NCI-H1092 treated with DMSO at 0.1 percent for 48 hours (cell line): ENCODE measurements at places on chromosomes 4 and X.

GRCh38 chr4:106325800-106326199, 9.4 kb downstream of the AIMP1 start:
- DNase-seq = no peak

DNA sequence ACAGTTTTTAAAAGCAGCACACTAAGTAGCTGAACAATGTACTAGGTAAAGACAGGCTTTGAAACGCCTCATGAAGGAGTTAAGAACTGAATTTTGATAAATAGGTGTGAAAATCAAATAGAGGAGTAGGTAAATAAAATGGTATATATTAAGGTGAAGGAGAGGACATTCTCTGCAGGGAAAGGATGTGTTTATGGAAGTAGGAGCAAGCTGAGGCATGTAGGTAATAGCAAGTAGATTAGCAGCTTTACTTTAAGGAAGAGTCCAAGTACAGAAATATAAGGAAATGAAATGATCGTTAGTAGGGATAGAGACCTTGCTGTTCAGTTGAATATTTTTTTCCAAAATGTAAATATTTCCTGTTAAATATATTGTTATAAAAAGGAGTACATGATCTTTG, 12.5 kb downstream of the METAP1 start:
- DNase-seq = no peak

GRCh38 chrX:46587158-46587557, 13.6 kb downstream of the CHST7 start:
- no peak for DNase-seq

- no peak for DNase-seq
These were observed 86.1 kb downstream of the SYNPO2 start for GRCh38 chr4:118974758-118975157.

DNA sequence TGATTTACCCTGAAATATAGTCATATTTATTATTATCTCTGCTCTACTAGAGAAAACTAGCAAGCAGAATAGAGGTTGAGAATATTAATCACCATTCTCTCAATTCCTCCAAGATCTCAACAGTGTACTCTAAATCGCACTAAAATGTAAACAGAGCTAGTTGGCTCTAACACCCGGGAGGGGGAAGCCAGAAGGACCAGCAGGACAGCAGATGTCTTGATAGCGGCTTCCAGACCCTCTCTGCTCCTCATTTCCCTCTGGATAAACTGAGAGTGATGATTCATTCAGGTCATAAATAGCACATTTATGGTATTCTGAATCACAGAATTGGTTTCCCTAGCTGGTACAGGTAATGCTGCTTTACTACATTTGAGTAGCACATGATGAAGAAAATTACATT, 82.5 kb downstream of the TBC1D9 start:
- no peak for DNase-seq

GRCh38 chr4:5683566-5683965, 24.8 kb downstream of the EVC2 start:
- no peak for DNase-seq

DNA sequence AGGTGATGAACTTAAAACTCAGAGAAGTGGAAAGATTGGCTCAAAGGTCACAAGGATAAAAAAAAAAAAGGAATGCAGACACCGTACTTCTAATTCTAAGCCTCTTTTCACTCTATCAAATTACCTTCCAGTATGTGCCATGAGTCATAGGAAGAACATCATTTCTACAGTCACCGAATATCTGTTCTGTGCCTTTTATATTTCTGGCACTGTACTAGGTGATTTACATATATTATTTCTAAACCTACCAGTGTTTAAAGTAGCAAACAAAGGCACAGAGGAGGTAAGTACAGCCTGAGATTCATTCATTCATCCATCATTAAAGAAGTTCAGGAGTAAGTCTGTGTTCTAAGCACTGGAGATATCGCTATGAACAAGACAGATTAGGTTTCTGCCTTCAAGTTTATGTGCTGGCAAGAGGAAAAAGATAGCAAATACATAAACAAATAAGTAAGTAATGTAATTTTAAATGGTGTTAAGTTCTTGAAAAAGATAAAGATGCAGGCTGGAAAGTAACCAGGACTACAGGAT, 65.3 kb downstream of the PALLD start:
- no peak for DNase-seq

DNA sequence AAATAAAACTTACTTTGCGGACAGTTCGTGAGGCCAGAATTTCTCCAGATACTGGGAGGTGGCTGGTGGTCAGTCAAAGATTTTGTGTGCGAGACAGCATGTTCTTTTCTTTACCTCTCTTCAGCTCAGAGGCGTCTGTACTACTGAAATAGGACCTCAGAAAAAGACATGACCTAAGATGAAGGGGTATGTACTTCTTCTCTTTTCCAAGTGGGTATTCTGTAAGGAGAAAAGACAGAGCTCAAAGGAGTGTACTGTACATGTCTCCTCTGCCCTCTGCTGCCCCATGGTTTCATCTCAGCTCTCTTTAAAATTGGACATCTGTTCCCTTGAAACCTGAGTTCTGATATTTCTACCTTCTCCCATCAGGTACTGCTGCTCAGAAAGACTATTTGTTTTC, 38.1 kb downstream of the SEPTIN11 start:
- DNase-seq = no peak

GRCh38 chrX:39195156-39195555, 393.9 kb downstream of the MID1IP1 start:
- peak; percentile 36 for DNase-seq

- no peak for DNase-seq
These were observed 66.8 kb downstream of the PLAC1 start for GRCh38 chrX:134591502-134591901.

- no peak for DNase-seq
These were observed 11.3 kb downstream of the TMEM255A start for GRCh38 chrX:120299928-120300327.

DNA sequence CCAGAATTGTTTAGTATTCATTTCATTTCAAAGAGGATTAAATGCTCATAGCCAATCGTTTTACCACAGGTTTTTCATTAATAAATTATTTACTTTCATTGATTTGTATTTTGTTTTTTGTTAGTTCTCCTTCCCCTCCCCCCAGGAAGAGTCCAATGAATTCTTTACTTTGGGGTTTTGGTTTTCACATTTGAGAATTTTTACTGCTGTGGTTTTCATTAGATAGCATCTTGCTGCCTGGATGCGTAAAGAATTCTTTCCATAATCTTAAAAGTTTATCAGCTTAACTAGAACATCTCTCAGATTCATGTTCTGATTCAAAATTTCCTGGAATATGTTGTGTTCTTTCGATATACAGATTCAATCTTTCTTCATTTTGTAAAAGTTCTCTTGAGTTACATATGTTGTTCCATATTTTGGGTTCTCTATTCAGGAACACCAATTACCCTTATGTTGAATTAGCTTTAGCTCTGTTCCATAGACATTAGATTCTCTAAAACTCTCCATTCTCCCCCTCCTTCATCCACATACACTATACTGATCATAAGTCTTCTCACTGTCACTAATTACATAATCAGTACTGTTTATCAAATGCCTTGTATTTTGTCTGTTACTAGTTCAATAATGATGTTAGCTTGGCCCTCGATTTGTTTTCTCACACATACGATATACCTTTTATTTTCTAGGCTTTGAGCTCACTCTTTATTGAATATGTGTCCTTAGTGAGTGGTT, 184.4 kb downstream of the CAMK2D start:
- DNase-seq = no peak

GRCh38 chr4:82851885-82852750, 38.8 kb downstream of the SEC31A start:
- peak; percentile 2 for DNase-seq

GRCh38 chr4:149836546-149836945, 20.9 kb upstream of the IQCM start:
- DNase-seq = no peak

DNA sequence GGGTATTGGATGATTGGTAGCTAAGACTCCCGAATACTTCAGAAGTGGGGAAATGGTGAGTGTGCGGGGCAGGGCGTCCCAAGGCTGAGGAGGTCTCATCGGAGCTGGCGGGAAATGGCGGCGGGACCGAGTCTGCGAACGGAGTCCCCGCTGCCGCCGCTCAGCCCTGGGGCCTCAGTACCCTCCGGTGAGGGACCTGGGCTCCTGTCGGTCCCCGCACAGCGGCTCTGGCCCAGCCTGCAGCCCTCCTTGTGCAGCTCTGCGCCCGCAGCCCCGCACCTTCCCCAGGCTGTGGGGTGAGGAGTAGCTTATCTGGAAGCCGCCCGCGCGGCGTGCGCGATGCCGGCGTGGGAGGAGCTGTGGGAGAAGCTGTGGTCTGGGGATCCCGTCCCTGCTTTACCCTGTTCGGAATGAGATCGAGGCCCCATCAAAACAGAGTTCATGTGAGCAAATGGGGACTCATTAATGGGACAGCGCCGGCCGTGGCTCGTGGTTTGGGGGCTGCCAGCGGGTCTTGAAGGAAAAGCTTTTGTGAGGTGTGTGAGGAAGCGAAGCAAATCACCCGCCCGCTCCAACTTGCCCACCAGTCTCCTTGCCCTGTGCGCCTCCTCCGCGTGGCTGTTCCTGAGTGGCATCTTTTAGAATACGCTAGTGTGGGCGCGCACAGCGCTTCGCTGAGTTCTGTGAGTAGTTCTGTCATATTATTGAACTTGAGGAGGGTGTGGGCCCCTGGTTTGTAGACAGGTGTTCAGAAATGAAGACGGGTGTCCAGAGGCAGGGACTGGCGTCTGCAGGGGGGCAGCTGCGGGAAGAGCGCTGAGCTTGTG, 531 bp downstream of the ZNF141 start:
- DNase-seq = no peak

DNA sequence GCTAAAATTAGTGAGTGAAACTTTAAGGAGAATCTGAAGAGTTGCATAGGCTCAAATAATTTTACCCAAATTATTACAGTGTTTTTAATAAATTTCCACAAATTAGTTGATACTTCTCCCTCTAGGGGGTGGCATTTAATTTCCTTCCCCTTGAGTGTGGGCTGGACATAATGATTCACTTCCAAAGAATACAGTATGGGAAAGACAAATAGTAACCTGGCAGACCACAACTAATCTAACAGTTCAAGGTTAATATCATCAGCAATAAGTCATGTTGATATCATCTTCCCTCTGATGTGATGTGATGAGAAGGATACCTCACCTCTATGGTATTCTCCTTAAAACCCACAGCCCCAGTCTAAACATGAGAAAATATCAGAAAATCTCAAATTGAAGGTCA, 15.5 kb downstream of the PFKFB1 start:
- DNase-seq = no peak

- no peak for DNase-seq
These were observed 18.5 kb downstream of the DCAF8L2 start for GRCh38 chrX:27608671-27609070.

GRCh38 chrX:109393859-109394258, 88.0 kb downstream of the GUCY2F start:
- no peak for DNase-seq

GRCh38 chrX:150736475-150736874, 43.3 kb downstream of the MTMR1 start:
- no peak for DNase-seq

GRCh38 chr4:3248811-3249661, at the start of gene MSANTD1:
Gene MSANTD1 (plus strand): TSS chr4:3249159. CDS start chr4:3249223, 64 bp downstream.
- no peak for DNase-seq
